Islet precursor cell (in vitro differentiated cells): ENCODE measurements at places on chromosomes 3 and 15.

GRCh38 chr3:142064454-142064853 lies 84.9 kb downstream of the TFDP2 start:
- DNase-seq, result no peak

- DNase-seq, result no peak
Measured at GRCh38 chr3:27575499-27575898, 91.3 kb upstream of the SLC4A7 start.

- peak; percentile 52 for DNase-seq
Measured at GRCh38 chr15:101530224-101530958, 40.9 kb upstream of the PCSK6 start.

- peak; percentile 73 for DNase-seq
Measured at GRCh38 chr3:168620854-168621253, 525.1 kb upstream of the GOLIM4 start.

DNA sequence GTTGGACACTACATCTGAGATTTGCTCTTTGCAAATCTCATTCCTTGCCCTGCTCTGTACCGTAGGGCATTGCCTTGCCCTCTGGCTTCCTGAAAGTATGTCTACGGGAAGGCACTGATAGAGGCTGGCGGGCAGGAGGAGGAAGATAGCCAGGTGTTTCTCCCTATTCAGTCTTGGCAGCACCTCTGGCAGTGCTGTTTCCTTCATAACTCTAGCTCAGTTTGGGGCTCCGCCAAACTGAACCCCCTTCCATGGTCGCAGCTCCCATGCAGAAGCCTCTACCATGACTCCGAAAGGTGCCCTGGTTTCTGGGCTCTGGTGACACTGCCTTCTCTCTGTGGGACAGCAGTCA lies 122.3 kb upstream of the PRR20G start:
- peak; percentile 29 for DNase-seq

DNA sequence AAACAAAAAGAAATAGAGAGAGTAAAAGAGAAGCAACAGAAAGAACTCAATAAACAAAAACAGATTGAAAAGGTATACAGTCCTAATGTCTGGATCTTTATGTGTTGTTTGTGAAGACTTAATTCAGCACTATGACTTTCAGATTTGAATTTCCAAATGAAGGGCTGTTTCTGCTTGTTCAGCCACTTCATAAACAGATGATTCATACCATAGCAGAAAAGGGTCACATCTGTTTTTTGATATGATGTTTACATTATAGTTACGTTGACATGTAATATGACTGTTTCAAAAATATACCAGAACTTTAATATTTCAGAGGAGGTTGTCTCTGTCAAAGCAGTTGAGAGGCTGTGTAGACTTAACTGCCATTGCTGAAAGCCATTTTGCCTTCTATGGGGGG lies 24.1 kb downstream of the ASB14 start:
- DNase-seq, result no peak

GRCh38 chr3:159804726-159805410 lies 183.8 kb upstream of the IL12A start:
- peak; percentile 92 for DNase-seq

GRCh38 chr15:22951381-22952280 lies 28.5 kb downstream of the CYFIP1 start:
- DNase-seq, result no peak

GRCh38 chr15:77335298-77335697 lies 84.6 kb downstream of the PEAK1 start:
- DNase-seq, result no peak

GRCh38 chr3:194871864-194872668 lies 186.4 kb downstream of the FAM43A start:
- peak; percentile 88 for DNase-seq

DNA sequence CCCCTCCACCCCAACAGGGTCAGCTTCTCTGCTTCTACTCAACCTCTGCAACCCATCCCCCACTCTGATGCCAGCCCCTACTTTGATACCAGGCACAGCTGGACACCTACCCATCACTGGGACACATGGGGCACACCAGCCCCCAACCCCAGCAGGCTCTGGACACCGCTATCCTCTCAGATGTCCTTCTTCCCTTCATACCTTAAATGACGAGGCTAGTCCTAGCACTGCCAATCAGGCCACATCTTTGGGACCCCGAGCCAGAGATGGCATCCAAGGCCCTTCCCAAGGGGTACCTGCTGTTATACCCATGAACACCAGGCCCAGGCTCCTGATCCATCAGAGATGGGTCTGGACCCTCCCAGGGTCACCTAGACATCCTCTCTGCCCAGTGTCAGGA lies 10.6 kb downstream of the POC1A start:
- DNase-seq, result no peak

DNA sequence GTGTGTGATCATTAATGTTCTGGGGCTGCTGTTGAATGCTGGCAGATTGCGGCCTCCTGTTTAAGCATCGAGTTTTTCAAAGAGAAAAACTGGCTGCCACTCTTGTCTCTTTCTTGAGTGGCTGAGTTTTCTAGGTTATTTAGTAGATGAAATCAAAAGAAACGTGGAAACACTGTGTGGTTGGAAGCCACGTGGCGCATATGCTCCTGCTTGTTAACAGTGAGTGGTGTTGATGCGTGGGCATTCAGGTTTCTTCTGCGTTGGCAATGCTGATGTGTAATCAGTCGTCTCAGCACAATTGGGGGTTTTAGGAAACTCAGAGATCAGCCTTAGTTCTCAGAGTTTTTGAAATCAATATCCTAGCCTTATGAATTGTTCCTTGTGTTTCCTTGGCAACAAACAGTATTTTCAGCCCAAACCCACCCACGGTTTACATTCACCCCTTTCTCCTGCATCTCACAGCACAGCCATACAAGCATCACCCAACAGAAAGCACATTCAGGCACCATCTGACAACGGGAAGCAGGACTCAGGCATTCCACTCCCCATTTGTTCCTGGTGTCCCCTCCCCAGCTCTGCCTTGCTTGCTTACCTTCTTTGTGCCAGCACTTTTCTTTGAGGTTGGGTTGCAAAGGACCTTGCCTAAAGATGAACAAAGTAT lies 74.7 kb downstream of the SEC22A start:
- DNase-seq, result no peak

DNA sequence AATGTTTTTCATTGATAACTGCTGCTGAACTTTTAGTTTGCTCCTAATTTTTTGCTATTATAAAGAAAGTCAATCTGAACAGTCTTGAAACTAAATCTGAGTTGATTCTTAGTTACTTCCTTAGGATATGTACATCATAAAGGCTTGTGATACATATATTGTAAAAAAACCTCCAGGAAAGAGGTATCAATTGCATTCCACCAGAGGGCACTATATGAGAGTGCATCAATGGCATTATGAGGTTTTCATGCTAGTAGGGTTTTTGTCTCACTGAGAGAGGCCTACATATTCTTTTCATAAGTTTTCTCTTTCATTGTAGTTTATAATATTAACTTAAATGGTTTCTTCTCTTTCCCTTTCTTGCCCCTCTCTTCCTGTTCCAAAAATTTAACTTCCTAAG lies 46.9 kb downstream of the PIK3R4 start:
- DNase-seq, result no peak

GRCh38 chr3:69472093-69472492 lies 86.2 kb upstream of the FRMD4B start:
- DNase-seq, result no peak

- no peak for DNase-seq
Measured at GRCh38 chr3:149894205-149894604, 76.5 kb downstream of the PFN2 start.

DNA sequence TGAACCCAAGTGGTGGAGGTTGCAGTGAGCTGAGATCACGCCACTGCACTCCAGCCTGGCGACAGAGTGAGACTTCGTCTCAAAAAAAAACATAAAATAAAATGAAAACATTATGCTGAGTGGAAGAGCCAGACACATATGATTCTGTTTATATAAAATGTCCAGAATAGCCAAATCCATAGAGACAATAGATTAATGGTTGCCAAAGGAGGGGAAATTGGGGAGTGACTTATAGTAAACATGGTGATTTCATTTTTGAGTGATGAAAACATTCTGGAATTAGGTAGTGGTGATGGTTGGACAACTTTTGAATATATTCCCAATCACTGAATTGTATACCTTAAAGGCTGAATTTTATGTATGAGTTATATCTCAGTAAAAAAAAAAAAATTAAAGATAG lies 172.0 kb upstream of the BFSP2 start:
- DNase-seq, result no peak

GRCh38 chr15:77737238-77738037 lies 104.7 kb upstream of the LINGO1 start:
- DNase-seq, result no peak

- DNase-seq, result no peak
Measured at GRCh38 chr3:53496984-53497383, 2.6 kb downstream of the CACNA1D start.

DNA sequence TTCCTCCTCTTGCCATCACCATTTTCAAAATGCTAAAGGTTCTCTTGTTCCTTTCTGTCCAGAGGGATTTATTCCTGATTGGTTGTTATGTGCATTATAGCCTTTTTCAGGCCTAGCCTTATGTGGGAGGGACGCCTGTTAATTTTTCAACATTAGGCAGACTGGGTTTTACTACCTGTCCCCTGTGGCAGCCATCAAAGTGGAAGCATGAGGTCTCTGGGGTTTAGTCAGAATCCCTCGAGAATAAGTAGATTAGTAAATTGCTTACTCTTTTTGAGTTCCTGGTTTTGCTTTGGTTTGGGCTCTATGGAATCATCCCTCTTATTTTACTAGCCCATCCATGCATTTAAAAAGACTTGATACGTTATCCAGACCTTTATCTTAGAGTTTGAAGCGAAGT lies 32.4 kb downstream of the PAK2 start:
- no peak for DNase-seq

DNA sequence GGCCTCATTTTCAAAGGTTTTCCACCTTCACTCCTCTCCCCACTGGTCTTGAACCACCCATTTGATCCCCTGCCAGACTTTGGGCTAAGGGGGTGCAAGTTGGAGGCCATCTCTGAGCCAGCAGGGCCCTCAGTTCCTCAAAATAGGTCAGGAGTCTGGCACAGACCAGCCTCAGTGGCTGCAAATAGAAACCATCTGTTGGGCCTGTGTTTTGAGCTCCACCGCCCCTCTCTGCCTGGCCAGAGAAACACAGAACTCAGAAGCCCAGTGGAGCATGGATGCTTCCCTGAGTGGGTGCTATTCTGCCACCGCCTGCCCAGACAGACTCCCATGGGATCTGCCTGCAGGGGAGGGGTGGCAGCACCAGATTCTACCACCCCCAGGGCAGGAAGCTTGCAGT lies 56.3 kb downstream of the CORO2B start:
- no peak for DNase-seq

DNA sequence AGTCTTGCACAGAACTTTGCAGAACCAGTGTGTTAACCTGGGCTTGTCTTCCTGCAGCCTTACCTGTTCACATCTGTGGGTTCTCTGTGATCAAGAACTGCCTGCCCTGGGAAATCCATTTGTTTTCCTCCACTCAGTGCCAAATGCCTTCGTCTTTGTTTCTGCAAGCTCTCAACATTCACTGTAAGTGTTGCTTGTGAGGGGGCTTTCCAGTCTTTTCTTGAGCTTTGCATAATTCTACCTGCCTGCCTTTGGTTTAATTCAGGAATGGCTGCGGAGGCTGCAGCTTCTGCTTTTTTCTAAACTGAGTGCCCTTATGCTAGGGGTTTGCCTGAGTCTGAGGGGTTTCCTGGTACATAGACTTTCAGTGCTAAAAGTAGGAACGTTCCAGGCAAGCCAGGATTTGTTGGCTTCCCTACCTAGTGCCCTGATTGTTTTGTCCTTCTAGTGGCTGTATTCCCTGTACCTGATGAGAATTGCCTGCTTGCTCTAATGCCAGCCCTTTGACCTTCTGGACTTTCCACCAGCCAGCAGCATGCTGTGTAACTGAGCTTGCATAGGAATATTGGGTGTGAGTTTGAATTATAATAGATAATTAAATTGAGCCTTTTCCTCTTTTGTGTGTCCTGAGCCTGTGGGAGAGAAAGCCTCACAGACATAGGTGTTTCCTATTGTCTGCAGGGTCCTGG lies 96.6 kb upstream of the CLSTN2 start:
- DNase-seq, result no peak

- DNase-seq, result no peak
Measured at GRCh38 chr3:156158656-156159295, 38.4 kb downstream of the KCNAB1 start.

DNA sequence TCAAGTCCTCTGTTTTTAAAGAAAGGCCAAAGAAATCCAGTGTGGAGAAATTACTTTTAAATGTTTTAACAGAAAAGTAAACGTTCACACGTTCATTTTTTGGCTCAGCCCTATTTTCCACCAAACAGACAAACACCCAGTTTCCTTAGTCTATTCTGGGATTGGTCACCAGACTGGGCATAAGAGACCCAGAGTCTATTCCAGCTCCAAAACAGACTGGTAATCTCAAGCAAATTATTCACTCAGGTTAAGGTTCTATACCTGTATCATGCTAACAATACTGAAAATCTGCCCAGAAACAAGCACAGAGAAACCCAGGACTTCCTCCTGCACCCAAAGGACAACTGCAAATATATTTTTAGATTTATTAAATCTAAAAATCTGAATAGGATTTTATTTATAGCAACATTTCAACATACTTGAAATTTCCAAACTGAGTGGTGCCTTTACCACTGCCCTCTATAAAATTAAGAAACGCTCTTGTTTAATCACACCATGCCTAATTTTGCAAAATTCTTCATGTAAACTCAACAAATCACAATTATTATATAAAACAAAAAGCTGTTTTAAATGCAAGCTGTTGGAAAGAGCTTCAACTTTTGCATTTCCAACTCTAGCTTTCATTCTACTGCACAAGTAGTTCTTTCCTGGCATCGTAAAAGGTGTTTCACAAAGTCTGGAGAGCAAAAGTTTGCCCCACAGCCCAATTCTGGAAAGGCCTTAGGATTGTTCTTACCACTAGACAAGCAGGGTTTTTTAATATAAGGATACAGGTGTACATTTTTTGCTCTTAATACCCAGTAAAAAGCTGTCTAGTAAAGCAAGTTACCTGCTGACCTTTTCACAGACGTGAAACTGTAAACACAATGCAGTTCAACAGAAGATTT lies 18.7 kb downstream of the ZNF148 start:
- DNase-seq, result no peak

GRCh38 chr3:105878061-105878460 lies 9.2 kb upstream of the CBLB start:
- DNase-seq, result no peak

- no peak for DNase-seq
Measured at GRCh38 chr3:159473206-159473605, 515.4 kb upstream of the IL12A start.

- no peak for DNase-seq
Measured at GRCh38 chr3:77746048-77746447, 706.1 kb downstream of the ROBO2 start.

GRCh38 chr3:10753964-10754363 lies 62.1 kb upstream of the SLC6A11 start:
- DNase-seq, result peak; percentile 88

DNA sequence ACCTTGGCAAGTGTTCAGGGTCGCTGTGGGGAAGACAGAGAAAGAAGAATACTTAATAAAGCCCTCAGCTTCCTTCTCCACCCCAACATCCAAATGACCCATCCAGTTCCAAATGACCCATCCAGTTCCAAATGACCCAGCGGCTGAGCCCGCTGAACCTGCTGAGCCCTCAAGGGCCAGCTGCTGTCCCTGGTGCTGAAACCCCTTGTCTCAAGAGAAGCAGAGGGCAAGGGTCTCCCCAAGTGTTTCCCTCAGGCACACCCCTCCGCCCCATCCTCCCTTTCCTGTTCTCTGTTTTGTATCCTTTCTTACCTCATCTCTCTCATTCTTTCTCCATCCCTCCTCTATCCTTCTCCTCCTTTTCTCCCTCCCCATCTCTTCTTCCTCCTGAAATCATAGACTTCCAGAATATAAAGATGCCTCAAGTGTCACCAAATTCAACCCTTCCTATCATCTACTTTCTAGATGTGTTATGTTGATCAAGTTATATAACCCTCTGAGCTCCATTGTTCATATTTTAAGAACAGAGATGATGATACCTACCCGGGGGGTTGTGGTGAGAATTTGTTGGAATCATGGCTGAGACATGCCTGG lies 29.0 kb downstream of the CCDC33 start:
- DNase-seq, result peak; percentile 76
